Peyer's patch (tissue), 4 donors: ENCODE measurements at places on chromosomes 4 and X. TPM values are rescaled to one million over a fixed set of nuclear protein-coding genes. Genes with fewer than 3 reads are reported as not detected.

- DNase-seq: no peak
Measured at GRCh38 chr4:84661191-84661939, 78.4 kb downstream of the CDS1 start.

DNA sequence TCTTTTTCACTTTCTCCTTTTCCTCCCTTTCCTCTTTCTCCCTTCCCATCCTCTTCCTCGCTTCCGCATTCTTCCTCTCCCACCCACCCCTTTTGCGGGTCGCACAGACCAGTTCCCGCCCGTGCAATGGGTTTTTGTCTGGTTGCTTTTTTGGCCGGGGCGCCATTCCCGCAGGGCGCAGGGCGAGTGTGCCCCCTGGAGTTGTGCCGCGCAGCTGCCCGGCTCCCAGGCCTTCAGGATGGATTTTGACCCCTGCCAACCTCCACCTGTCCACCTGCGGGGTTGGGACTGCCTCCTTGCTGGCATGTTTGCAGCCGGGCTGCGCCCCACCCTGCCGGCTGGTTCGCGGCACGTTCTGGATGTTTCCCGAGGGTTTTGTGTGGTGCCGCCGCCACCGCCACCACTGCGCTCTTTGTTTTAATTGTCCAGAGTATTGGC is 578 bp upstream of the SEL1L3 start:
- peak; percentile 87 for DNase-seq

The MAGEA3 gene
- not detected for total RNA-seq

GRCh38 chrX:115562480-115562847 is 1.5 kb downstream of the PLS3 start:
- DNase-seq: no peak

DNA sequence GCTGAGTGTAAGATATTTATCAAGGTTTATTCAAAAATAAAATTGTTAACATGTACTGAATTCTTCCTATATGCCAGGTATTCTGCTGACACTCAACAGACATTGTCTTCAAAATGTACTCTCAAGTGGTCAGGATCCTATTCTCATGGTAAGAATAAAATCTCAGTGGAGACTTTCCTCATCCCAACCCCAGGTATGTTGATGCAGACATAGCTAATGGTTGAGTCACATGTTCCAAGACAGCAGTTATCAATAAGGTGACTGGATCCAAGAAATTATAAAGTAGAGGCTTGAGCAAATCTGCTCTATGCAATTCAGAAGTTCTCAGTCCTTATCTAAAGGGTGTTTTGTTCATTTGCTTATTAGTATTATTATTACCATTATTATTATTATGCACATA is 115.2 kb upstream of the GABRA2 start:
- DNase-seq: no peak

- no peak for DNase-seq
Measured at GRCh38 chr4:97498875-97499274, 644.4 kb downstream of the STPG2 start.

DNA sequence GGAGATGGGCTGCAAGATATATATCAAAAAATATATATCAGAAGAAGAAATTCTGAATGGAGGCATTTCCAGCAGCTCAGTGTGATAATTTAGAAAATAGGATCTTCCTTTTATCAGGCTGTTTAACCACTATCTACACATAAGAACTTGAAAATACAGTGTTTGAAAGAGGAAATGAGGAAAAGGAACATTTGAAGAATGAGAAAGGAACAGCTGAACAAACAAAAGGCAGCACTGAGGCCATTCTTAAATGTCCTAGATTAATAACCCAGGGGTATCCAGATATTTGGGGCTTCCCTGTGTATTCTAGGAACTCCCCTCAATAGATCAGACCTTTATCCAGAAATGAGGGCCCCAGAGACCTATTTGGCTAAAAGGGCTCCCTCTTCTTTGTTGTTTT is 4.1 kb downstream of the SLC39A8 start:
- DNase-seq: no peak

- no peak for DNase-seq
Measured at GRCh38 chr4:89055157-89056080, 1.6 kb downstream of the FAM13A start.

DNA sequence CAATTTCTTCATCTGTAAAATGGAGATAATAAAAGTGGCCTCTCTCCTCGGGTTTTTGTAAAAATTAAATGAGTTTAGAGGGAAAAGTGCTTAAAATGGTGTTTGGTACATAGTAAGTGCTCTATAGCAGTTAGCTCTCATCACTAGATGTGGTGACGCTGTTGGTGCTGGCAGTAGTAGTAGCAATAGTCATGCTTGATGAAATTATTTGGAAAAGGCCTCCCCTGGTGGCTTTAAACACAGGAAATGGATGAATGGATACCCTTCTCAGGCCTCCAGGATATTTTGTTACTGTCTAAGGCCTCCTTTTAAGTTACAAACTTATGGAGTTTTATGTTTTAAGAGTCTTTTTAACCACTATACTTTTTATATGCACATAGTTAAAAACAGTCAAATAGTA is 142.9 kb downstream of the CBR4 start:
- DNase-seq: no peak

DNA sequence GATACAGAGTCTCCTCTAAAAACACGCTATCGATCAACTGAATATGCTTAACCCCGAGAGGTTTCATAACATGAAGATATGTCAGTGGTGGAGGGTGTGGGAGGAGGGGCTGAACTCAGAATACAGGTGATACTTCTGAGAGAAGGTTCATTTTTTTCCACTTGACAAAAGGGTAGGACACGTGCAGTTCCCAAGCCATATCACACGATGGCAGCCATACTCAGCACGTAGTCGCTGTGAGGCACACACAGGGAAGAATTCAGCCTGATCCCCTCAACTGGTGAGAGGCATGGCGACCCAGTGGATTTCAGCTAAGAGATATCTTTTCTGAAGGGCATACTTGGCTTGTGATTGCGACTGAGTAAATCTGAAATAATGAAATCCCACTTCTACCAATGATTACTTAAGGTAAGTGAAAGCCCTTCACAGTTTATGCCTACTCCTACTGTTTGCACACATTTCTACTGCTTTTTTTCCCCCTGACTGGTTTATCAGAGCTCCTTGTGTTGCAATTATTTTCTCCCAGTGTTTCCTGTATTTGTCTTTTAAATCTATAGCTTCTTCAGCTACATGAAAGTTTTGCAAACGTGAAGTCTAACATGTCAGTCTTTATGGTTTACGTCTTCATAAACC is 133.1 kb downstream of the CORIN start:
- no peak for DNase-seq

The XPNPEP2 gene
- total RNA-seq: 832 TPM

The GRIA2 gene
- not detected for total RNA-seq

GRCh38 chr4:152771741-152772533 is 7.6 kb downstream of the TIGD4 start:
- DNase-seq: no peak

The ZMAT1 gene
- total RNA-seq: 6.6 TPM

GRCh38 chrX:148647651-148648050 is 147.2 kb downstream of the AFF2 start:
- DNase-seq: no peak

DNA sequence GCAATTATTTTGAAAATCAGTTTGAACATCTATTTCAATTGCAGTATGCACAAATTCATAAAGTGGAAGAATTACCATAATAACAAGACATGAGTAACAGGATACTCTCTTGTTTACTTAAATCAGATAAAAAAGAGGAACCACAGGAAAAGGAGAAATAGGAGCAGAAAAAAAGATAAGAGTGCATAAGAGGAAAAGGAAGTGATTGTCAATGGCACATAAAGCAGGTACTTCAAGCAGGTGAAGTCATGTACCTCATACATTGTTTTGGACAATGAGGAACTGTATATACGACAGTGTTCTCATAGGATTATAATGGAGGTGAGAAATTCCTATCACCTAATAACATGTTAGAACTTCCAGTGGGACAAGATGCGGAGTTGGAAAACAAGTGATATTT is 334.5 kb upstream of the PCDH7 start:
- no peak for DNase-seq

The CLDN22 gene
- not detected for total RNA-seq

GRCh38 chr4:183241721-183242151 is 78.3 kb downstream of the CLDN22 start:
- no peak for DNase-seq

GRCh38 chr4:20480165-20480947 is 219.9 kb upstream of the PACRGL start:
- no peak for DNase-seq

DNA sequence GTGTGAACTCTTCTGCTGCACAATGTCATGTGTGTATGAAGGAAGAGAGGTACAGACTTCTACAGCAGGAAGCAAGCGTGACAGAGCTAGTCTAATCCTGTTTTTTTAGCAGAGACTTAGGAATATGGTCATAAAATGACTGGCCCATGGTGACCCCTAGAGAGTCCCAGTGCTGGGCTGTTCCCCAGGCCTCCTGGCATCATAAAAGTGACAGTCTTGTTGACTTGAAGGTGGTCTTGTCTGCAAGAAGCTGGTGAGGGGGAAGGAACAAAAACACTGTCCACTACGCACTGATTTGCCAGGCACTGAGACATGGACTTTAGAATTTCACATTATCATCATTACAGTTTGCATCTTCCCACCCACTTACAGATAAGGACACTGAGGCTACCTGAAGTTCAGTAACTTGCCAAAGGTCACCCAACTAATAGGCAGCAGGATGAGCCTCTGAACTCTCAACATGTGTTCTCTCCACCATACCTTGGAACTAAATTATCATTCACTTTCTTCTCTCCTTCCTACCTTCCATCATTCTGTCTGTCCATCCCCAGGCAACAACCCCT is 63.0 kb downstream of the HADH start:
- no peak for DNase-seq

The ARHGAP6 gene
- 30.5 TPM for total RNA-seq

DNA sequence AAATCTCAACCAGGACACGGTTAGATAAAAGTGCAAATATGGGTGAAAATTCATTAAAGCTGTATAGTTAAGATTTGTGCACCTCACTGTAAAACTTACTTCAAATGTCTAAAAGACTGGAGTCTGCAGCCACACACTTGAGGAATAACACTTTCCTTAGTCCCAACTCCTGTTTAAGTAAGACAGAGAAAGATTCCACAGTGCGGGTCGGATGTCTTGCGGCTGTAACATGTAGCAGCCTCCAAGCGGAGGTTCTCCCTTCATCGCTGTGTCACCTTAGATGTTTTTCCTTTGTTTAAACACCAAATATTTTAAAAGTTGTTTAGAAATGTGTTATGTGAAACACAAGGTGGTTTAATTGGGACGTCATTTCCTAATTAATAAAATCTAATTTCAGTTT is 905 bp upstream of the MAEA start:
- DNase-seq: no peak

- DNase-seq: no peak
Measured at GRCh38 chr4:99803566-99804101, 13.0 kb upstream of the DAPP1 start.

DNA sequence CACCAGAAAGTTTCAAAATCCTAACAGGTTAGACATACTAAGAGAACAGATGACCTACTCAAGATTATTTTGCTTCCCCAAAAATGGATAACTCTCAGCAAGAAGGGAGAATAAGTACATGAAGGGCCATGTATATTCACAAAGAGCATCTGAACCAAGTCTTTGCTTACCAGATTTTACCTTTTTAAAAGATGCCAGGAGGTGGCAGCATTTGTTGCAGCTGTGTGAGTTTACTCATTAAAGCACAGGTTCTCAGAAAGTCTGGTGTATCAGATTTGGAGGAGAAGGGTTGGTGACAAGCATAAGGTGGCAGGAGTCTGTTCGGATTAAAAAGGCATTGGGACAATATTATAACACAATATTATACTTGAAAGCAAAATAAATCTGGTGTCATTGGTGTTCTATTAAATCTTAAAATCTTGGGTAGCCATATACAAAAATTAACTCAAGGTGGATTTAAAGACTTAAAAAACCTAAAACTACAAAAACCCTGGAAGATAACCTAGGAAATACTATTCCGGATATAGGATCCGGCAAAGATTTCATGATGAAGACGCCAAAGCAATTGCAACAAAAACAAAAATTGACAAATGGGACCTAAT is 51.3 kb upstream of the NFKB1 start:
- DNase-seq: no peak

DNA sequence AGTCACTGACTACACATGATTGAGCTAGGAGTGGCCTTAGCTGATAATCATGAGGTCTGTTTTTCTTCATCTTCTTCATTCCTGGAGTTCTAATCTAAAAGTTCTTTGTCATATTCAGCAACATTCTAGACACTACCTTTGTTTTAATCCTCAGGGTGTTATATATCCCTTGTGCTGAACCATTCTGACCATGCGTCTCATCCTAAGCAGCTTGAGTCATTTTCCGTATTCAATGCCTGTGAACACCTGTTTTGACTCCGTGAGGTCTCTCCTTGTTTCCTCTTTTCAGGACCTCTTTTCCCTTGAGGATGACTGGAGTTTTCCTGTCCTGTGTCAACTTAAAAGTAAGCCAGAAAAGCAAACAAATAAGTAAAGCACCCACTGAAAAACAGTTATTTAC is 597.9 kb downstream of the GBA3 start:
- no peak for DNase-seq

DNA sequence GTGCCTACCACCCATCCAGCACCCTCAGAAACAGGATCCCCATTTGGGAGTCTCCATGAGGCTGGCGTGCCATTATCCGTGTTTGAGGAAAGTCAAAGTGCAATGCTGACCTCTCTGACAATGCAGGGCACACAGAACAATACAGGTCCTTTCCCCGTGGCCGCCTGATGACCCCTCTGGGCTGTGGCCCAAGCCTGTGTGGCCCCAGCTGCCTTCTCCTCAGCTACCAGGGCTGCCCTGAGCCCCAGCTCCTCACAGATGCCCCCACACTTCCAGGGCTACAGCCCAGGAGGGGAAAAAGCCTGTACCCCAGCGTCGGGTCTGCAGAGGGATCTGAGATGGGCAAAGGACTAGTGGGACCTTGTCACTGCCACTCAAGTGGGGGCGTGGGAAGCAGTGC is 15.5 kb downstream of the ZFYVE28 start:
- DNase-seq: no peak

The TLR3 gene
- total RNA-seq: 5.0 TPM

DNA sequence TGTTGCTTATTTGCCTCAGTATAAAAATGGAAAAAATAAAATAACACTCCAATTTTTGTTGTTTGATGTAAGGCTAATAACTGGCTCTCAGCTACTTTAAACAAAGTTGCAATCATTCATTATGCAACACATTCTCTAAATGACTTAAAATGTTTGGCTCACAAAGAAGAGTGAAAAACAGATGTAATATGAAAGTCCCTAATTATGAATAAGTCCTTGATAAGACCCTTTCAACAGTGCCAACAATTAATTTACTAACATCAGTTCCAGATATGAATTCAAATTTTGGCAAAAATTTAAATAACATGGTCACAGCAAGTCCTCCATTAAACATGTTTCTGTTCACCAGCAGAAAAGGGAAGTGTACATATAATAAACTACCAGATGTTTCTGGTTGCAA is 69.8 kb downstream of the PAPSS1 start:
- no peak for DNase-seq

The NFKB1 gene
- 26.9 TPM for total RNA-seq

GRCh38 chr4:5930876-5931275 is 38.0 kb upstream of the CRMP1 start:
- no peak for DNase-seq

The STOX2 gene
- 4.0 TPM for total RNA-seq

The ALG13 gene
- 99.0 TPM for total RNA-seq

GRCh38 chrX:115968436-115969252 is 201.9 kb upstream of the AGTR2 start:
- DNase-seq: no peak
